Stimulated activated CD4-positive, alpha-beta T cell treated with anti-CD3 and anti-CD28 coated beads, Interleukin-15, amount 100 ng/mL, for 1 hour (primary cell): ENCODE measurements at places on chromosomes 11 and 22.
A peak's percentile ranks its signal among the peaks of the same experiment; 100 is the strongest.

GRCh38 chr22:37484480-37485394 is 1.4 kb downstream of the MFNG start:
- peak; percentile 61 for DNase-seq

- DNase-seq = no peak
Measured at GRCh38 chr11:77147668-77148321, 19.7 kb downstream of the MYO7A start.

DNA sequence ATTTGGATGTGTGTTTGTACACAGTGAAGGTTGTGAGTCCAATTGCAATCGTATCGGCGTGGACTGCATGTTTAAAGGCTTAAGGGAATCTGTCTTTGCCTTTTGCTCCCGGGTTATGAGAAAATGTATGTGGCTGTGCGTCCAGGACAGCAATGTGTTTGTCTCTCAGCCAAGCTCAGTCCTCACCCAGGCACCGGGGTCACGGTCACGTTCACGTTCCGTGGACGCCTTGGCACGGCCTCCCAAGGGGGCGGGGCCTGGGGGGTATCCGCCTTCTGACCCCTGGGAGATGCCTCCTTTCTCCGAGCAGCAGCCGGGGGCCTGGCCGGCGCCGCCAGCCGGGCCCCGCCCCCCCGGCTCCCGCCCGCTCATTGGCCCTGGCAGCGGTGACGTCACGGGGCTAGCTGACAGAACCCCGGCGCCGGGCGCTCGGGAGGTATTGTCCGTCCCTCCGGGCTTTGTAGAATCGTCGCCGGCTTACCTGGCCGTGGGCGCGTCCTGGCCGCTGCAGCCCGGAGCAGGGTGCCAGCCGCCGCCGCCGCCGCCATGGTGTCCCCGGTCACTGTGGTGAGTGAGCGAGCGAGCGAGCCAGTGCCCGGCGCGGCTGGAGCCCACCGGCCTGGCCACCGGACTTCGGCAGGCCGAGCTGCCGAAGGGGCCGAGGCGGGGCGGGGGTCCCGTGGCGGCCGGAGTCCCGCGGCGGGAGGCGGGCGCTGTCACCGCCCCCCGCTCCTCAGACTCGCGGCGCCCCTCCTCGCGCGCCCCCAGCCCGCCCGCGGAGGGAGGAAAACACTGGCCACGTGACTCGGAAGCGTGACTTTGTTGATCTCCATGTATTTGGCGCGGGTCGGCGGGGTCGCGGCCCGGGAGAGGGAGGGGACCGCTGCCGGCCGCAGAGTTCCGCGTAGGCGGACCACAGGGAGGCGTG is at the start of gene TMEM86A:
Gene TMEM86A (plus strand): TSS at position 439 of the 928 bp plus-strand sequence. CDS start 108 bp downstream, at position 547.
- DNase-seq = peak; percentile 87

- no peak for DNase-seq
Measured at GRCh38 chr11:72072348-72072747, 8.0 kb downstream of the NUMA1 start.

- no peak for DNase-seq
Measured at GRCh38 chr22:39658367-39658766, 87.8 kb downstream of the CACNA1I start.

DNA sequence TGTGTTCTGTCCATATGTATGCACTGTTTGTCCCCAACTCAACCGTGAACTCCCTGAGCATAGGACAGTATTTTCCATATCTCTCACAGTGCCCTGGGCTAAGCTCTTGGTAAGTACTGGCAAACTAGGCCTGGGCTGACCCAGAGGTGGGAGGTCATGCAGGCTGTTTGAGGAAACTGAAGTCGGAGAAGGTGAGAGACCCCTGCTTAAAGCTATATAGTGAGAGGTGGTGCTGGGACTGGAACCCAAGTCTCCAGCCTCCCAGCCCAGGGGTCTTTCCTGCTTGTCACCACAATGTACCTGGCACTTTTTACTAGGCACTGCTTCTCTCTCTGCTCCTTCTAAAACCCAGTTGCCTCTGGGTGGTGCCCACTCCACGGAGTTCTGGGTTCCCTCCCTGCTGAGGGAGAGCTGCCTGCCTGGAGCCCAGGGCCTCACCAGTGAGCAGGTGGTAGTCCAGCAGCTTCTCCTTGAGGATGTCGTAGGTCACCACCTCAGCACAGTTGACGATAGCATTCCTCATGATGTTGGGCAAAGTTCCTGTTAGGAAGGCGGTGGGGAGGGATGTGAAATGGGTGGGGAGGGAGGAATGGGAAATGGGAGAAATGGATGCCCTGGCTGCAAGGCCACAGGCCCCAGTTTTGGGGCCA is 4.7 kb downstream of the UCP3 start:
- DNase-seq = no peak

DNA sequence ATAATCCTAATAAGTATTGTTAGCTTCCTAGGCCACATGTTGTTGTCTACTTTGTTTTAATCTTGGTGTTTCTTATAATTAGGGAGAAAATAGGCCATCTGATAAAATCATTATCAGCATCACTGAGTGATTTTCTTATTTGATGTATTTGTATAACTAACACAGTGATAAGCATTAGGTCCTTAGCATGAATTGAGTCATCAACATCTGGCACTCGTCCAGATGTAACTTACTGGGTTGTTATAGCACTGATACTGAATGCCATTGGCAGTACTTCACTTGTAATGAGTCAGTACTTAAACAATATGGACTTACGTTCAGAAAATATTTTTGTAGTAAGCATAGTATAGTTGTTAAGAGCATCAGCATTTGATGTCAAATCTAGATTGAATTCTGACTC is 16.2 kb downstream of the API5 start:
- no peak for DNase-seq

GRCh38 chr11:2276280-2277007 is 6.1 kb upstream of the ASCL2 start:
- DNase-seq = no peak

GRCh38 chr11:71397331-71397860 is 50.8 kb downstream of the DHCR7 start:
- no peak for DNase-seq

GRCh38 chr11:117197516-117198456 is 1.4 kb upstream of the TAGLN start:
- no peak for DNase-seq

GRCh38 chr22:42819412-42820044 is 37.5 kb downstream of the ARFGAP3 start:
- DNase-seq = no peak

GRCh38 chr22:41471568-41471967 is 2.7 kb downstream of the ACO2 start:
- DNase-seq = no peak

DNA sequence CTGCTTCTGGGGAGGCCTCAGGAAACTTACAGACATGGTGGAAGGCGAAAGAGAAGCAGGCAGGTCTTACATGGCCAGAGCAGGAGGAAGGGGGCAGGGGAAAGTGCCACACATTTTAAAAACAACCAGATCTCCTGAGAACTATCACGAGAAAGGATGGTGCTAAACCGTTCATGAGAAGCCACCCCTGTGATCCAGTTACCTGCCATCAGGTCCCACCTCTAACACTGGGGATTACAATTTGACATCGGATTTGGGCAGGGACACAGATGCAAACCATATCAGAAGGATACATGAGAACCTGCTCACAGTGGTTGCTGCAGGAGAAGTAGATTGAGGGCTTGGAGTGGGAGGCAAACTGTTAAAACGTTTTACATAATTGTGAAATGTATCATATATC is 152.2 kb downstream of the ADAMTS15 start:
- DNase-seq = no peak

DNA sequence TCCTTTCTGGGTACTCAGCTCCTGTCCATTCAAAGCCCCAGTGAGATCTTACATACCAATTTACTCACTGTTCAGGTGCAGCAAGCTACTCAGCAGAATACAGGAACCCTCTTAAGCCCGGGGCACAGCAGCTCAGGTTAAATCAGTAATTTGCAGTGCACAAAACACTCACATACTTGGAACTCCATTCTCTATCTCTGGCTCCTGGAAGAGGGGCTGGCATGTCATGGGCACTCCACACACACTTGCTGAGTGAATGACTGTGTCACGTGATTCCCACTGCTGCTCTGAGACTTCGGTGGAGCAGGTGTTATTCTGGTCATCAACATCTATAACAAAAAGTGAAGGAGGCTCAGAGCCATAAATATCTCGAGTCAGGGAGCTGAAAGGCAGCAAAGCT is 157.3 kb upstream of the BDNF start:
- DNase-seq = no peak

- DNase-seq = no peak
Measured at GRCh38 chr11:70532066-70532440, 133.7 kb downstream of the CTTN start.

DNA sequence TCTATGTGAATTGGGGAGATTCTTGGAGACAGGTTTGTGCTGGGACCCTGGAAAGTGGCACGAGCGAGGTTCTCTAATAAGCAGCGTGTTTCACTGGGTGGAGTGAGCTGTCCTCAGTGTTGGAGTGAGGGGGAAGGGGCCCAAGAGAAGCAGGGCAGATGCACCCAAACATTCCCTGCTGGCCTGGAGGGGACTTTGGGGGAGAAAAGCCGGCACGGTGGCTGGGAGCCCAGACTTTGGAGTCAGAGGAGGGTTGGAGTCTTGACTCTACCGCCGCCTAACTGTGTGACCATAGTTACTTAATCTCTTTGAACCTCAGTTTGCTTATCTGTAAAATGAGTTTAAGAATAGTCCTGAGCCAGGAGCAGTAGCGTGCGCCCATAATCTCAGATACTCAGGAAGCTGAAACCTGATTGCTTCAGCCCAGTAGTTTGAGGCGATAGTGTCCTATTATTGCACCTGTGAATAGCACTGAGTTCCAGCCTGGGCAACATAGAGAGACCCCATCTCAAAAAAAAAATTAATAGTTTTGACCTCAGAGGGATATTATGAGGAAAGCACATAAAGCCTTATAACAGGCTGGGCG is 614 bp downstream of the NR1H3 start:
- no peak for DNase-seq

DNA sequence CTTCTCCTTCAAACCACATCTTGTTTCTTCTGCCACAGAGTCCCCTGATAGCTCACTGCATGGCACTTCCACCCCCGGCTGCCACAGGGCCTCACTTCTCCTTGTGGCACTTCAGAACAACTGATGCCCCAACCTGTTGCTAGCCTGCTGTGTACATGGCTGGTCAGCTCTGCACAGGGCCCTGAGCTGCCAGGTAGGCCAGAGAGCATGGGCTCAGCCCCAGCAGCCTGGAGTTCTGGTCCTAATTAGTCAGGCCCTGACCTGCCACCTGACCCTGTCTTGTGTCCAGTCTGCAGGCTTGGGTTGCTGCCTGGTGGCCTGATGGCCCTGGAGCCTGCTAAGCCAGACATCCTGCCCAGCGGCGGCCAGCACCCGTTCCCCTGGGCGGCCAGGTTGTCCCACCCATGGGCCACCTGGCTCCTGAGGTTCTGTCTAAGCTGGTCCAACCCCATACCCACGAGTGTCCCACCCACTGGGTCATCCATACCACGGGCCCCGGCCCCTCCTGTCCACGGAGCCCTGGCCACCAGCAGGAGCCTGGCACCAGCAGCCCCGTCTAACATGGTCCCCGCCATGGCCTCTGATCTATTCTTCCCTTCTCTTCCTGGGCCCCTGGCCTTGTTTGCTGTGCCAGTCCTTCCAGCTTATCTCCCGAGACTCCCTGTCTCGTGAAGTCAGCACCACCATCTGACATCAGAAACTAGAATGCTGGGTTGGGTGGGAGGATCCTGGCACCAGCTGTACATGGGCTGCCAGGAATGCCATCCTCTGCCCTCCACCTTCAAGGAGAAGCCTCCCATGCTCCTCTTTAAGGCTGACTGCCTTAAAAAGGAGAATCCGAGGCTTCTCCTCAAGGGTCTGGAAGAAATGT is 3.1 kb upstream of the CERK start:
- no peak for DNase-seq

GRCh38 chr11:57387289-57388030 is 3.0 kb downstream of the PRG2 start:
- no peak for DNase-seq

- no peak for DNase-seq
Measured at GRCh38 chr11:64461081-64461480, 102.1 kb downstream of the RPS6KA4 start.

DNA sequence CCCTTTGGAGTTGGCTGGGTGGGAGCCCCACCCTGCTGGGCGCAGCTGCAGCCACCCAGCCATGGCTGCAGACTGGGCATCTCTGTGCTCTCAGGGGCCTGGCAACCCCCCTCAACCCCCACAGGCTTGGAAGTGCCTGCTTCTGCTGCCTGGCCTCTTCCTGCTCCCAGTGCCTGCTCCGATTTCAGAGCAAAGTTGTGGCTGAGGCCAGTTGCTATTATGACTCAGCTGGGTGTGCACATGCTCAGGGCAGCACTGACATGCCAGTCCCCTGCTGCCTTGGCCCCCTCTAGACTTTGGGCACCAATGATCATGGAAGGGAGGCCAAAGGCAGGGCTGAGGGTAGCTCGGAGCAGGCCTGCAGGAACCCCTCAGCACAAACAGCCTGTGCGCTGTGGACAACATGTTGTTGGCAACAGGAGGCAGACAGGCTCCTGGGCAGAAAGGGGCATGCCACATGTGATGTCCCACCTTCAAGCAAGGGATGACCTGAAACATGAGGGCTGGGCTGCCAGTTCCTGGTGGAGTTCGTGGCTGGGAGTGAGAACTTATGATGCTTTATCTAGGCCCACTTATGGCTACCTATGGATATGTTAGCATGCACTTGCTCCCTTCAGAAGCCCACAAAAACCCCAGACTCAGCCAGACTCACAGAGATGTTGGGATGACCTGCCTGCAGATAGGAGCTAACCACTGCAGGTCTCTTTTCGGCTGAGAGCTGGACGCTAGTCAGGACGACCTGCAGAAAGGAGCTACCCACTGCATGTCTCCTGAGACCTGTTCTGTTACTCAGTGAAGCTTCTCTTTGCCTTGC is 96.4 kb upstream of the AMOTL1 start:
- no peak for DNase-seq

DNA sequence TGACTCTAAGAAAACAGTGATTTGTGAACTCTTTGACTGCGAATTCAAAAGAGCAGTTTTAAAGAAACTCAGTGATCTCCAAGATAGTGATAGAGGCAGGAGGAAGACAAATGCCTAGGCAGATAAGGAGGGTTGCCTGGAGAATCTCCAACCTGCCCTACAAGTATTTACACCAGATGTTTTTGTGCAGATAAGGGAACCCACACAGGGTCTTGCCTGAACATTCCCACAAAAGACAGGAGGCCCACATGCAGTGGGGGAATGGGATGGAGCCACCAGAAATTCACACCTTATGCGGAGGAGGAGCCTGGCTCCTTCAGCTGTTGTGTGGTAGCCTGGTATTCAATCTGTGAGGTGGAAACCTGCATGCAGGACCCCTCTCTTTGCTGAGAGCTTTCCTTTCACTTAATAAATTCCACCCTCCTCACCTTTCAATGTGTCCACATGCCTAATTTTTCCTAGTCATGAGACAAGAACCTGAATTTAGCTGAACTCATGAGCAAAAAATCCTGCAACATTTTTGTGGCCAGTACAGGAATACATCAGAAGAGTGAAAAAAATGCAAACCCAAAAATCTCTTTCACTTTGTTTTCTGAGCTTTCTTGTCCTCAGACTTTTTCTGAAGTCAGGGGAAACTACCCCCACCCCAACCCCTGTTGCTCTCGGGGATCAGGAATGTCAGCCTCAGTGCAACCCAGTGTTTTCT is 8.1 kb upstream of the GLYAT start:
- no peak for DNase-seq

DNA sequence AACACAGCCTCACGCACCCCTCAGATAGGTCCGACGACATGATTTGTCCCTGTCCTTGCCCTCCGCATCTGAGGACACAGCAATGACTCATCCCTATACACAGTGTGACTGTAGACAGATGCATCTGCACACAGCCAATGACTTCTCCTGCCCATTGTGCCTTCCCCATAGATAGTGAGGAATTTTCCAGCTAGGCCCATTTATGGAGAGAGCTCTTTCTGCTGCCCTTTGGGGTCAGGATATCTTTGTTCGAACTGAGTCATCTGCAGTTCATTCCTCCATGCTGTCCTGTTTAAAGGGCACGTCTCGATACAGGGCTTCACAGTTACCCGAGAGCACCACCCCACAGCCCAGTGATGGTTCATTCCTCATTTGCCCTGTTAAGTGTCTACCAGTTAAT is 96.7 kb downstream of the LARGE1 start:
- DNase-seq = no peak
